ENCODE measurements at places on chromosomes 7 and 10.

GRCh38 chr10:114394531-114394930 is 9.8 kb downstream of the AFAP1L2 start:
- no peak for DNase-seq

DNA sequence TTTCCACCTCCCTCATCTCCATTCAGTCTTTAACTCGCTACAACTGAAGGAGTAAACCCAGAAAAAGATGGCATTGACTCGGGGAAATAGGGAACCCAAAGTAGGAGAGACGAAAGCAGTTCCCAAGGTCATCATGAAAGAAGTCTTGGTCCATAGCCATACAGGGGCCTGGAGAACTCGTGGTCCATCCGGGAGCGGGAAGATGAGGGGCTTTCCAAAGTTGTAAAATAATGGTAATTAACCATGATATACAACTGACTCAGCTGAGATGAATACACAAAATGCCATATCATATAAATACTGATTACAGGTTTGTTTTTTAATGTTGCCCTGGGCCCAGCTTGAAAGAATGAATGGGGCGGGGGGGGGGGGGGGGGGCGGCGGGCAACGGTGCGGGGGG is 32.3 kb downstream of the RBM17 start:
- no peak for DNase-seq

DNA sequence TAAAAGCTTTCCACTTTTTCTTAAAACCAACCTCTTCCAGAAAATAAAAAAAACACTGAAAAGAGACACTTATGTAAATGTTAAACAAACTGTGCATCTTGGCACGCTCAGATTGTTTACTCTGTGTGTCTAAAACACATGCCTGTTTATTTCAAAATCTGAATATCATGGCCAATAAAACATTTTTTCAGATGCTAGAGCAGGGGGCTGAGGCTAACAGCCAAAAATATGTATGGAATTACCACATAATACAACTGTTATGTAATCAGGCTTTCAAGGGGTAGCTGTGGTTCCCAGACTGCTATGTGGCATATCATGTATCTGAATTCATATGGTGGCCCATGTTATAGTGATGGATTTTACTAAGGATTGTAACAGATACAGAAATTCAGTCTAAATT is 130.4 kb downstream of the HIBADH start:
- DNase-seq, result peak; percentile 67

GRCh38 chr10:48819783-48820182 is 119.9 kb downstream of the LRRC18 start:
- DNase-seq, result no peak

DNA sequence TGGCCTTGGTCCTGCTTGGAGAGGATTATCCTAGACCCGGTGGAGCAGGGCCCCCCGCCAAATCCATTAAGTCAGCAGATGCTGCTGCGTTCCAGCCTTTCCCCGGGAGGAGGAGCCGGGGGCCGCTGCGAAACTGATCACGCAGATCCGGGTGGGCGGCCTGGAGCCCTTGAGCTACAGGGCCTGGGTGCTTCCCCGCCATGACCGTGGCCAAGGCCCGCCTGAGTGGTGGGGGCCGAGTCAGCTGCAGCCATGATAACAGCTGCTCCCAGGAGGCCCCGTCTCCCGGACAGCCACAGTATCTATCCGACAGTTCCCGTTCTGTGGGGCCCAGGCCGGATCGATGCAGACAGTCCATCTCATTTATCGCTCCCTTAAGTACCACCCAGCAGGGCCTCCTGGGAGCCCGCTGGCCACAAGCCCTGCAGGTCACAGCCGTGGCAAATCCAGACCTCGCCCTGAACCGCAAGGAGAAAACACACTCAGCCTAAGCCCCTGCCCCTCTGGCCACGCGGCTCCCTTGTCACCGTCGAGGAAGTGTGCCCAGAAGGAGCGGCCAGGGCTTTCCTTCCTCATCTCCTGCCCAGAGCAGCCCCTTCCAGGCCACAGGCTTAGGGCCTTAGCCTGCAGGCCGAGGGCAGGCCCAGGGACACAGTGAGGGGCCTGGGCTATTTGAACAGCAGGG is 34.4 kb upstream of the SLC29A4 start:
- peak; percentile 35 for DNase-seq

GRCh38 chr10:69220041-69220451 is at the start of gene HKDC1:
HKDC1 (plus strand) TSS chr10:69220332; CDS start chr10:69220436, 104 bp downstream.
- no peak for DNase-seq

- DNase-seq, result peak; percentile 3
These were observed 37.2 kb downstream of the PDE1C start for GRCh38 chr7:32033006-32033405.
